HepG2 (cell line): ENCODE measurements at places on chromosomes 6 and 20.

DNA sequence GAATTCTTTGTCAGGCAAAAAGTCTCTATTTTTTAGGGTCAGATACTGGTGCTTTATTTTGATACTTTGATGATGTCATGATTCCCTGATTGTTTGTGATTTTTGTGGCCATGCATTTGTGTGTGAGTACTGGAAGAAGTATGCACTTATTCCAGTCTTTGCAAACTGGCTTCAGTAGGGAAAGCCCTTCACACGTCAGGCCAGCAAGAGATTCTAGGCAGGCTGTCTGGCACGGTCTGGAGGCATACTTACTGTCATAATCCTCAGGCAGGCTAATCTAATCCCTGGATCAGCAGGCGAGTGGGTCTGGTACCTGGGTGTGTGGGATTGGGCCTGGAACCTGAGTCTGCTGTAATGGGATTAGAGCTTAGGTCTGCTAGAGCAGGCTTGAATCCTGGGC is 391.8 kb upstream of the MMS22L start:
- no peak for DNase-seq
- H3K4me1 ChIP-seq, result no peaks in the 10 kb centered on the region
- H3K4me3 ChIP-seq, result no peak overlapping the region
- no peaks in the 10 kb centered on the region for H3K27me3 ChIP-seq
- H3K27ac ChIP-seq, result no peak overlapping the region

DNA sequence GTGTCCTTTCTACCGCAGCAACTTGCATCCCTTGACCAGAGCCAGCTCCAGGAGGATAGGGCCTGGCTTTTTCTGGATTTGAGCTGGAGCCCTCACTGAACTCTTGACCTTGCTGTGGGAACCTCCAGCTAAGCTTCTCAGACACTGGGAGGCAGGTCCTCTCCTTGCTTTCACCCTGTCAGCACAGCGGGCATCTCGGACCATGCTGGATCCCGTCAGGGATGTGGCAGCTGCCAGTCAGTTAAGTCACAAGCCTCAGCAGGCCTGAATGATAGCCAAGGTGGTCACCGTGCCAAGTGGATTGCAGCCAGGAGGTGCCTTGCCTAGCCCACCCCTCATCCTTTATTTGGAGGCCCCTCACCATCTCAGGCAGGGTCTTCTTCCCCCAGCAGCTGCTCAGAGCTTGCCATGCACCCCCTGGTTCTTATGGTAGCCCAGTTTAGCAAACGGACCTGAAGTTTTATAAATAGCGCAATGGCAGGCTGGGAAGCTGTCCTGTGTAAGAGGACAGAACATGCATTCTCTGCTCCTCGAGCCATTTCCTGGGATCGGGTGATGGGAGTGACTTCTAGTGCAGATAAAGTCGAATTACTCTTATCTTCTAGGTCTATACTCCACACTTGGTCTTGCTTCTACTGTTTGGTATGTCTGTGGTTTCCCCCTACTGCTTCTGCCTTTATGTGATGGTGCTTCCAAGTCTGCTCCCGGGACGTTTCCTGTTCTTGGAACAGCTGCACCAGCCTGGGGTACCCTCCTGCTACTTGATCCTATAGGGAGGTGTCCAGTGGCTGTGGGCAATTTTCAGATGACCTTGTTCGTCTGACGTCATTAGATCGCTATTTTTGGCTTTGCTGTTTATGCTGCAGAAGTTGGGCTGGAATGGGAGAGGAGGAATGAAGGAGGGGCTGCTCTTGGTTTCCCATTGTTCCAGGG is 7.1 kb upstream of the MYLK2 start:
- no peaks in the 10 kb centered on the region for H3K4me1 ChIP-seq
- no peak overlapping the region for H3K4me3 ChIP-seq
- no peaks in the 10 kb centered on the region for H3K27me3 ChIP-seq
- DNase-seq, result no peak
- H3K27ac ChIP-seq, result no peak overlapping the region
- no peaks in the 10 kb centered on the region for H3K36me3 ChIP-seq

DNA sequence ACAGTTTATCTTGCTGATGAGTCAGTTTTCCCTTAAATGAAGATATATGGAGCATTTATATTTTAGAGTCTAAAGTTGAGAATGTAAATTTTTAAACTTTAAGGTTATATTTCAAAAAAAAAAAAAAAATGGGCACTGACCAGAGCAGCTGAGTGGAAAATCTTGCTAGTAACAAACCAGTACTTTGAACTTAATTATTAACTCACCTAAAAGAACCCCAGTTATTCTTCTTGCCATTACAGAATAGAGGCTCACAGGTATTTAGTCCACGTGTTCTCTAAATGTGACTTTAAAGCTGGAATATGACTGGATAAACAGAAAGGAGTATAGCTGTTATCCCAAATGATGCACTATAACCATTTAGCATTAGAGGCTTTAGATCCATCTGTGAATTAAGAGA is 178.4 kb downstream of the COL9A1 start:
- peaks cover 4% of the 10 kb centered on the region; the same call in 1 of the 2 replicates for H3K4me1 ChIP-seq
- DNase-seq, result no peak

- no peak for DNase-seq
- H3K27ac ChIP-seq, result no peak overlapping the region
- no peaks in the 10 kb centered on the region for H3K4me1 ChIP-seq
Observed at GRCh38 chr6:45984788-45985425, 30.8 kb downstream of the CLIC5 start.

DNA sequence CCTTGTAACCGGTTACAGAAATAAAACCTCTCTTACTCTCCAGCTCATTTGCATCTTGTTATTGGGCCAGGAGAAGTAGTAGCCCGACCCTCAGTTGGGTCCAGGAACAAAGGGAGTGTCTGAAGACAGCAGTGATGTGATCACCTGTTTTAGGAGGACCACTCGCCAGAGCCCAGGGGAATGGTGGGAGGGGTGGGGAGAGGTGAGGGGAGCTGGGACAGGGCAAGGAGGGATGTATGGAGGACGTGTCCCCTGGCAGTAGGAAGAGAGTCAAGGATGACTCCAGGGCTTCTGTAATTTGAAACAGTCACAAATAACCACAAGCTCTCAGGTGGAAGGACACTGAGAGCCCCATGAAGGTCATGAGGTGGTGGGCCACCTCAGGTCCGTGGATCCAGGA is 1.4 kb upstream of the PCMTD2 start:
- H3K27me3 ChIP-seq, result no peaks in the 10 kb centered on the region; the same call in 1 of the 3 replicates
- DNase-seq, result no peak
- no peak overlapping the region for H3K27ac ChIP-seq
- H3K36me3 ChIP-seq, result no peaks in the 10 kb centered on the region

- no peak overlapping the region for H3K4me3 ChIP-seq
- DNase-seq, result no peak
- H3K4me1 ChIP-seq, result no peaks in the 10 kb centered on the region
- no peaks in the 10 kb centered on the region for H3K36me3 ChIP-seq
Observed at GRCh38 chr20:24580855-24581254, 111.4 kb downstream of the SYNDIG1 start.

DNA sequence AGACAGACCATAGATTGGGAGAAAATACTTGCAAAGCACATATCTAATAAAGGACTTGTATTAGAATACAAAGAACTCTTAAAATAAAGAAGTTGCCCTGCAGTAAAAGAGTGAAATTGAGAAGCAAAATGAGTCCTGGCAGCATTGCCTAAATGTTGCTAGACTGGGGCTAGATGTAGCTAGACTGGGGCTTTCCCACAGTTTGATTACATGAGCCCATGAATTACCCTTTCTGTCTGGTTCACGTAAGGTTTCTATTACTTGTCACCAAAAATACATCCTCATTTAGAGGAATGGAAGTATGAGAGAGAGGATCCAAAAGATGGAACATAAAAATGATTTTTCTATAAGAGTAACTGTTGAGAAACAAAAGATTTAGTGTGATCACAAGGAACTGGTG is 57.6 kb upstream of the CCDC28A start:
- H3K27me3 ChIP-seq, result no peaks in the 10 kb centered on the region; the same call in 2 of the 3 replicates
- no peaks in the 10 kb centered on the region for H3K36me3 ChIP-seq
- H3K27ac ChIP-seq, result no peak overlapping the region
- H3K4me1 ChIP-seq, result no peaks in the 10 kb centered on the region
- no peak overlapping the region for H3K4me3 ChIP-seq
- no peak for DNase-seq

DNA sequence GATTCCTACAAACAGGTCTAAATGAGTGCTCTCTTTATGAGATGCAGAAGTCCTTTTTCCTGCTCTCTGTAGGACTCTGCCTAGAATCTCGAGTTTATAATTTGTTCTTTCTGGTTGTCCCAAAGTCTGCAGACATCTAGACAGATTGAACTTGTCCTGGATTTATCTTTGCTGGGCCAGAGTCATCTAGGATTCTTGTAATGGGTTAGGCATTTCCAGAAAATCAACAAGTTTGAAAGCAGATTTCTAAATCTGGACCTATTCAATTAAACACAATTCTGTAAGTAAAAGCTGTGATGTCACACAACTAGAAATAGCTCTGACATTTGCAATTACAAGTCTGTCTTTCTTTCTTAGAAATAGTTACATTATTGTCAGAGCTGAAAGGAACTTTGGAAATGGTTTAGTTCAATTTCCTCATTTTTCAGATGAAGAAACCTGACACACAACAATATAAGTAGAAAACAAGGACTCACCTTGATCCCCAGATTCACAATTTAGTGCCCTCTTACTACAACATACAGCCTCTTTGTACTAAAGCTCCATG is 4.2 kb upstream of the RSPO3 start:
- no peak overlapping the region for H3K27ac ChIP-seq
- no peak overlapping the region for H3K4me3 ChIP-seq
- H3K4me1 ChIP-seq, result no peaks in the 10 kb centered on the region
- no peaks in the 10 kb centered on the region for H3K36me3 ChIP-seq
- no peak for DNase-seq

GRCh38 chr20:38211200-38212097 is 46.4 kb upstream of the TGM2 start:
- no peak overlapping the region for H3K4me3 ChIP-seq
- no peaks in the 10 kb centered on the region for H3K36me3 ChIP-seq
- peaks cover 29% of the 10 kb centered on the region; the same call in 2 of the 3 replicates for H3K27me3 ChIP-seq
- H3K4me1 ChIP-seq, result no peaks in the 10 kb centered on the region

DNA sequence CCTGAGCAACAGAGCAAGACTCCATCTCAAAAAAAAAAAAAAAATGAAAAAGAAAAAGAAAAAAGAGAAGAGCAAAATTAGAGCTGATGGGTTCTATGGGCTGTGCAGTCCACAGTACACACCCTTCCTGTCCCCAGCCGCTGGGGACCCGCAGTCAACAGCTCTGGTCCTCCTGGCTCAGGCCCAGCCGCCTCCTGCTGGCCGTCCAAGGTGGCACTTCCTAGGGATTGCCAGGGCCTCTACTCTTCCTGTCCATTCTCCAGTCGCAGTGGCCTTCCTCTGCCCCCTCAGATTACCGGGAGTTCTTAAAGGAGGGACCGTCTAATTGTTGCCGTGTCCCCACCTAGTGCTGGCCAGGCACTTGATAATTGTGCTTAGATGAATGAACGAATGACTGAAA is 41.7 kb downstream of the TMEM242 start:
- H3K36me3 ChIP-seq, result no peaks in the 10 kb centered on the region
- H3K4me1 ChIP-seq, result peaks cover 23% of the 10 kb centered on the region
- no peak overlapping the region for H3K4me3 ChIP-seq
- DNase-seq, result no peak

DNA sequence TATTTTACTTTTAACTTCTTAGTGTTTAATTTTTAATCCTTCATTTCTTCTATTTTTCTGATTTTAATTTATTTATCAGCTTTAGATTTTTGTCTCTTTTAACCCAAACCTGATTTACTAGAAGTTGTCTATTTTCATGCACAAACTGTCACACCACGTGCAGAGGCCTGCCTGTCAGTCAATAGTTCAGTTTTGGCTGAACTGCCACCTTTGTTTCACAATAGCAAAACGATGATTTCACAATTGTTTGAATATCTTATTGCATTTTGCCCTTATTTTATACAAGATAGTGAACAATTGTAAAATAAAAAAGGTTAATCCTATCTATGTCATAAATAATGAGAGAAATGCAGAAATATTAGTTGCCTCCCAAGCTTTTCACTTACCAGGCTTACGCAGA is 24.0 kb upstream of the PPP1R3G start:
- peak; percentile 64 for DNase-seq
- H3K4me3 ChIP-seq, result no peak overlapping the region
- no peaks in the 10 kb centered on the region for H3K27me3 ChIP-seq

GRCh38 chr6:27879837-27880236 is 32.4 kb downstream of the OR2B2 start:
- no peak overlapping the region for H3K27ac ChIP-seq
- no peaks in the 10 kb centered on the region for H3K36me3 ChIP-seq
- no peaks in the 10 kb centered on the region for H3K4me1 ChIP-seq
- no peak for DNase-seq
- peaks cover 13% of the 10 kb centered on the region; the same call in 1 of the 3 replicates for H3K27me3 ChIP-seq

DNA sequence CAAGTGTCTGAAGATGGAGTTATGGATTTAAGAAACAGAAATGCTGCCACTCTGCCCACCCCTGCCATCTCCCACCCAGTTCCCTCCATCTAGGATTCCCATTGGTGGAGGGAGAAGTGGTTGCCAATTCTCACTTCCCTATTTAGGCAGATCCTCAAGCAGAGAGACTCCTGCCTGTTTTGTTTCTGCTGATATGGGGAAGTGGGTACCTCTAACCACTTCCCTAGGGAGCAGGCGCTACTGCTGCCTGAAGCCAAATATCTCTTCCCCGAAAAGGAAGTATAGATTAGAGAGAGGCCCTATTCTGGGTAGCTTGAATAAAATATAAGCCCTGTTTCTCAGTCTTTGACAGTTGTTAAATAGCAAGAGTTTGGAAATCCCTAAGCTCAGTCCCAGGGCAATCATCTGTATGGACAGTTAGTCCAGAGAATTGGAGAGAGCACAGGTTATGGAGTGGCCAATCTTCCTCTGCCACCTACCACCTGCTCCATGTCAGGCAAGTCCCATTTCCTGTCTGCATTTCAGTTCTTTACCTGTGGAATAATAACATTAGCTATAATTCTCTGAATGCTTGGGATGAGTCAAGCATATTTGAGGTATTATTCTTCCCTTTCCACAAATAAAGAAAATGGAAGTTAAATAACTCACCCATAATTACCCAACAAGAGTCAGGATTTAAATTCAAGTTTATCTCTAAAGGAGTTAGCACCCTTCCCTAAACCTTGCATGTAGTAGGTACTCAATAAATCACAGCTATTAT is 2.6 kb upstream of the ADGB start:
- H3K4me3 ChIP-seq, result no peak overlapping the region
- H3K27me3 ChIP-seq, result no peaks in the 10 kb centered on the region
- no peaks in the 10 kb centered on the region for H3K36me3 ChIP-seq
- no peak for DNase-seq
- peaks cover 5% of the 10 kb centered on the region; the same call in 1 of the 2 replicates for H3K4me1 ChIP-seq

DNA sequence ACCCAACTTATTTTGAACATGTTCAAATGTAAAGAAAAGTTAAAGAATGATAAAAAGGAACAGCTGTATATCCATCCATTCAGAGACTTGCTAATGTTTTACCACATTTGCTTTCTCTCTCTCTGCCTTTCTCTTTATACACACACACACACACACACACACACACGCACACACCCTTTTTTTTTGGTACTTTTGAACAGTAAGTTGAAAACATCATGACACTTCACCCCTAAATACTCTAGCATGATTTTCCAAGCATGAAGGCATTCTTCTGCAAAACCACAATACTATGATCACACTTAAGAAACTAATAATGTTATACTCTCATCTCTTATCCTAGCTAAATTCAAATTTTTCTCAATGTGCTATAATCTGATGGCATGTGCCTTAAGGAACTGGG is 192.3 kb downstream of the UTRN start:
- H3K36me3 ChIP-seq, result peaks cover 39% of the 10 kb centered on the region
- no peaks in the 10 kb centered on the region for H3K27me3 ChIP-seq
- no peak for DNase-seq
- peaks cover 9% of the 10 kb centered on the region for H3K4me1 ChIP-seq
- H3K27ac ChIP-seq, result no peak overlapping the region

GRCh38 chr20:60565083-60565482 is 606.9 kb downstream of the CDH26 start:
- H3K4me3 ChIP-seq, result no peak overlapping the region
- H3K27ac ChIP-seq, result no peak overlapping the region
- H3K36me3 ChIP-seq, result no peaks in the 10 kb centered on the region
- no peaks in the 10 kb centered on the region for H3K4me1 ChIP-seq
- H3K27me3 ChIP-seq, result no peaks in the 10 kb centered on the region
